Psoas muscle (tissue), 8 donors: ENCODE measurements at places on chromosomes 4 and X. TPM values are rescaled to one million over a fixed set of nuclear protein-coding genes. Genes with fewer than 3 reads are reported as not detected.

DNA sequence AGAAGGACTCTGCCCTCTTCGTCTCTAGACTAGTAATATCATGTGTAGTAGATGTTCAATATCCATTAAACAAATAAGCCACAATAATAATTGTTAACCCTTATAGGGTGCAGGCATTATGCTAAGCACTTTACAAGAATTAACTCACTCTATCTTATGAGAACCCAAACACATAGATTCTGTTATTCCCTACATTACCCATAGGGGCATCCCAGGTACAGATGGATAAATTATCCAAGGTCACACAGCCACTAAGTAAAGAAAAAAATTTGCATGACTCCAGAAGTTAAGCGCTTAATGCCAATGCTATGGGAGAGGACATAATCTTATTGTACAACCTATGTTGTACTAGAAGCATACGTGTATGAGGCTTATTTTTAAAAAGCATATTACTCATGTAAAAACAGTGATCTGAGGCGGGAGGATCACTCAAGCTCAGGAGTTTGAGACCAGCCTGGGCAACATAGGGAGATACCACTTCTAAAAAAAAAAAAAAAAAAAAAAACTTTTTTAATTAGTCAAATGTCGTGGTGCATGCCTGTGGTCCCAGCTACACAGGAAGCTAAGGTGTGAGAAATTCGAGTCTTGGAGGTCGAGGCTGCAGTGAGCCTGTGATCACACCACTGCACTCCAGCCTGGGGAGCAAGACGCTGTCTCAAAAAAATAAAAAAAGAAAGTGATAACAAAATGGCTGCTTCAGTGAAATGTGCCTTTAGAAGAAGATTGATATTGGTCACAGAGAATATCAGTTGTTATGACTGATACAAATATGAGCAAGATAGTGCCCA is 13.6 kb downstream of the LDB2 start:
- DNase-seq, result no peak

DNA sequence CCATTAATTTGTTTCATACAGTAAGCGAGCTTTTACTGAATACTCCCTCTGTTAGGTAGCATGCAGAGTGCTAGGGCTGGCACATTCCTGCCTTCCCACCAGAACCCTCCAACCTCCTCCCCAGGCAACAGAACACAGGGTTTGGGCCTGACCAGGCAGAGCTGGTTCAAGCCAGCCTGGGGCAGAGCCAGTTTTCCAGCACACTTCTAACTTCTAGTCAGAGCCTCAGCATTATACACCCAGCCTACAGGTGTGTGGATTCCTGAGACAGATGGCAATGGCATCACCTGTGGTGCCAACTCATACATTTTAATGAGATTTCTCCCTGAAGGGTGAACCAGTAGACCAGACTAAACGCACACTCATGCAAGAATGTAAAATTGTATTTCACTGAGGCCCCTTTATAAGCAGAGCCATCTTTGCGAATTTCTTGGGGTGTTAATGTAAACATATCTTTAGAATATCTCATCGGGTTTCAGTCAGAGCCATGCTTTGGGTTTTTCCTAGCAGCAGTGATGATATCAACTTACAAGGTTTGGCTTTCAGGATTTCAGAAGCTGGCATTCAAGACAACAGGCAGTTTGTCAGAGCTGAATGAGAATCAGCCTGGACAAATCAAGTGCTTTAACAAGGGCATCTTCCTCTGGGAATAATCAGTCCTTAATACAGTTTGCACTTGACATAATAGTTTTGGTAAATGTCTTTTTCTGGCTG is 92.0 kb downstream of the GATB start:
- DNase-seq, result no peak

DNA sequence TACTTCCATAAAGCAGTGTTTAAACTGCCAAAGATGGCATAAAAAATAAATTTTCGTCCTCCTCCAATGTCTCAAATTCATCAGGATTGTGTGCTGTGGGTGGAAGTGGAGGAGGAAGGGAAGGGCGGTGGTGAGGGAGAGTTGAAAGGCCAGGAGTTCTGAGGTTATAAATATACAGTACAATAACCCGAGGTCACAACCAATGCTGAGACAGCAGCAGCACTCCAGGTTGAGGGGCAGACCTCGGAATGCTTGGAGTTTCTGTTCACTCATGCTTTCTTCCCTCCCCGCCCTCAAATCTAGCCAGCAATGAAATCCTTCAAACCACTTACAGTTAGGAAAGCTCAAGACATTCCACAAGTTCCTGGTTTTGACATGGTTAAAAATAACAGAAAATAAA is 134.0 kb upstream of the SMAD1 start:
- no peak for DNase-seq

DNA sequence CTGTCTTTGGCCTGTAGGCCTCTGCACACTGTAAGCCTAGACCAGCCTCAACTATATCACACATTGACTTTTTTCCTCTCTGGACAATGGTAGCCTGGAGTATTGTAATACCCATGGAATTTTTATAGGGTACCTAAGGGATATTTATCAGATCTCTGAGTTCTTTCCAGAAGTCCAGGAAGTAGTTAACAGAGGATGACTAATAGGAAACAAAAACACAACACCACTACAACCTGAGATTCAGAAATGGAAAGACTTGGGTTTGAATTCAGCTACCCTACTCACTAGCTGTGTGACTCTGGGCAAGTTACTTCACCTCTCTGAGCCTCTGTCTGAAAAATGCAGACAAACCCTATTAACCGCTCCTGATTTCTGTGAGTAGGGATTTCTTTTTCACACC is 7.7 kb upstream of the STX18 start:
- DNase-seq, result no peak

DNA sequence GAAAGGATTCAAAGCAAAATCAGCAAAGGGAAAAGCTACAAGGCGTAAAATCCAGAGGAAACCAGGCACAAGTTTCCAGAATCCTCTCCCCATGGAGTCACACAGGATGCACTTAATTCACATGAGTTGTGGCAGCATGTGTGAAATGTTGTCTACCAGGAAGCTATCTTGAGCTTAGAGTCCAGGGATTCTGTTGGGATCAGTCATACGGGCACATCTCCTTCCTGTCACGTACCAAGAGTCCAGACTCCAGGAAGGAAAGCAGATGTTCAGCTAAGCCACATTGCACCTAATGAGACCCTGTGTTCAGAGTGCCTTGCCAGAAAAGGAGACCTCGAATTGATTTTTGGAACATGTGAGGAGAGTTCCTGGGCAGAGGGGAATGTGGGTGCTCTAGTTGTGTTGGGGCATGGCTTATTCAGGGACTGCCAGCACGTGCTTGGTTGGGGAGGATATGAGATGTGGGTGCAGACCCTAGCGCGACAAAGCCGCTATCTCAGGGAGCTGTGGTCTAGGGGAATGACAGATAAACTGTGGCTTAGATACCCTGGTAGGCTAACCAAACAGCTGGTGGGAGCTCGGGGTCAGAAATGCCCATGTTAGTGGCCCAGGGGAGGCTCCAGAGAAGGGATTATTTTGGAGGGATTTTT is 70.0 kb downstream of the EVC start:
- DNase-seq, result no peak

DNA sequence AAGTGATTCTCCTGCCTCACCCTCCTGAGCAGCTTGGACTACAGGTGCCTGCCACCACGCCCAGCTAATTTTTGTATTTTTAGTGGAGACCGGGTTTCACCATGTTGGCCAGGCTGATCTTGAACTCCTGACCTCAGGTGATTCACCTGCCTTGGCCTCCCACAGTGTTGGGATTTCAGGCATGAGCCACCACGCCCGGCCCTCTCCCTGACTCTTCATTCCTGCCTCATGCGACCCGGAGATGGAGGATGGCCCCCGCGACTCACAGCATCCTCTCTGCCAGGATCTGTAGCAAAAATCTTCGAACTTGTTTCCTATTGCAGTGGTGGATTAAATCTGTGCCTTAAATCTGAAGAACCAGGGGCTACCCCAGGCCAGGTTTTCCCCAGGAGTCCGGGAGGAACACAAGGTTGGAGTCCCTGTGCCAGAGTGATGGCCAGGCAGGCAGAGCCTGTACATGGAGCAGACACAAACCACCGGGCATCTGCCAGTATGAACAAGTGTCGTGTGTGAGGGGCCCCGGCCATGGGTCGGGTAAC is 11.5 kb downstream of the CPLX1 start:
- DNase-seq, result peak; percentile 22

DNA sequence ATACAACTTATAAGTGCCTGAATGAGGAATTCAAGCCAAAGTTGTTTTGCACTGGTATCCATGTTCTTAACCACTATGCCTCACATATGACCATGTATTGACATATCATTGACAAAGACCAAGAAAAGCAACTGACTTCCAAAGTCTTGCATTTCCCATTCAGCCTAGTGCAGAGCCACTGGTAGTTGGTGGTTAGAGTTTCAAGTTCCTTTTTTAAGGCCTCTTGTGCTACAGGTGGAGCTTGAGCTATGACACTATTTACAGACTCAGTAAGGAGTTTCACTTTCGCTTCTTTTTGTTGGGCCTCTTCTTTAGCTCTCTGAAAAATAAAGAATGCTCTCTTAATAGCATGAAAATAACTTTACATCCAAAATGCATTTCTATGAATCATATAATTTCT is 763.0 kb downstream of the DMD start:
- no peak for DNase-seq

DNA sequence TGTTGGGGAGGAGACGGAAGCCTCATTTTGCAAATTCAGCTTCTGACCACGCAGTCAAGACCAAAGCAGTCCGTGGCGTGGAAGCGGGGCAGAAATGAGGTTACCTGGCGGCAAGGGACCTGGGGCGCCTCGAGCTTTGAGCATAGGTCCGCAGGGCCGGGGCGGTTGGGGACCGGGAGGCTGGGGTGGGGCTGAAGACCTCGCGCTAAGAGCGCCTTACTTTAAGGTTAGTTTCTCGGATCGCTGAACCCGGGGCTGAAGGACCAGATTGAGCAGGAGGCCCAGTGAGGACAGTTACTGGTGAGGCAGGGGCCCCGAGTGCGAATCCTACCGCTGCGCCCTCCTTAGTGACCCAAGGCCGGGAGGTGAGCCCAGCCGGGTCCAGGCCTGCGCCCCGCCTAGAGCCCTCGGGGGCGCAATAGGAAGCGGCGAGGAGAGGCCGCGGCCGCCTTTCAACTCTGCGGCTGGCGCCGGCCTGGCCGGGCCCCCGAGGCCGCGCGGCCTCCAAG is 7.5 kb downstream of the MSX1 start:
- DNase-seq, result peak; percentile 41

Gene ADH1A
- polyA plus RNA-seq, result not detected

DNA sequence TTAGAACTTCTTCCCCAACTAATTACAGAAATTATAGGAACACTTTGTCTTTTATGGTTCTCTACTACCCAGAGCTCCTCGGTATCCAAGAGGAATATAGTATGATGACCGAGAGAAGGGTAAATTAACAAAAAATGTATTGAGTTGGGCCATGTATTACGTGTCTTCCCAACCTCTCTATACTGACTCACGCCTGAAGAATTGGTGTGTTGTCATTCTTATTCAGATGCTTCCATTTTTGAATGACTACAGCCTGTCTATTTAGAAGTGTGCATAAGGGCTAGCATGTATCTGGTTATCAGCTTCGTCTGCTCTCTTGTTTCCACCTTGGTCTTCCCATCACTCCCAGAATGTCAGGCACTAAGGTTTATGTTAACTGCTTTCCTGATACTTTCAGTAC is 24.5 kb upstream of the SCD5 start:
- DNase-seq, result no peak

DNA sequence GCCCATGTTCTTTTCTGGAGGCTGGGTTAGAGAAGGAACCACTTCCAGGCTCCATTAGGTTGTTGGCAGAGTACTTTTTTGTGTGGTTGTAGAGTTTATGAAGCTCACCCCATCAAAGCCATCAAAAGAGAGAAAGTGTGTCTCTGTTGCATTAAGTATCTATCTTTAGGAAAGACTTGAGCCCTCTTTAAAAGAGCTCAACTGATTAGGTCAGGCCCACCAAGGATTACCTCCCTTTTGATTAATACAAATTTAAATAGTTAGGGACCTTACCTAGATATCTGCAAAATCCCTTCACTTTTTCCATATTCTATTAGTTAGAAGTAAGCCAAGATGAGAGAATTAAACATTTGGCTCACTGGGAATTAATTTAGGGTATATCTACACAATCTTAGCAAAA is 460.4 kb downstream of the PPARGC1A start:
- no peak for DNase-seq

Gene CCNB3
- 0.11 TPM for polyA plus RNA-seq

- no peak for DNase-seq
Observed at GRCh38 chr4:16577177-16577576, 321.3 kb downstream of the LDB2 start.

Gene FREM3
- not detected for polyA plus RNA-seq

DNA sequence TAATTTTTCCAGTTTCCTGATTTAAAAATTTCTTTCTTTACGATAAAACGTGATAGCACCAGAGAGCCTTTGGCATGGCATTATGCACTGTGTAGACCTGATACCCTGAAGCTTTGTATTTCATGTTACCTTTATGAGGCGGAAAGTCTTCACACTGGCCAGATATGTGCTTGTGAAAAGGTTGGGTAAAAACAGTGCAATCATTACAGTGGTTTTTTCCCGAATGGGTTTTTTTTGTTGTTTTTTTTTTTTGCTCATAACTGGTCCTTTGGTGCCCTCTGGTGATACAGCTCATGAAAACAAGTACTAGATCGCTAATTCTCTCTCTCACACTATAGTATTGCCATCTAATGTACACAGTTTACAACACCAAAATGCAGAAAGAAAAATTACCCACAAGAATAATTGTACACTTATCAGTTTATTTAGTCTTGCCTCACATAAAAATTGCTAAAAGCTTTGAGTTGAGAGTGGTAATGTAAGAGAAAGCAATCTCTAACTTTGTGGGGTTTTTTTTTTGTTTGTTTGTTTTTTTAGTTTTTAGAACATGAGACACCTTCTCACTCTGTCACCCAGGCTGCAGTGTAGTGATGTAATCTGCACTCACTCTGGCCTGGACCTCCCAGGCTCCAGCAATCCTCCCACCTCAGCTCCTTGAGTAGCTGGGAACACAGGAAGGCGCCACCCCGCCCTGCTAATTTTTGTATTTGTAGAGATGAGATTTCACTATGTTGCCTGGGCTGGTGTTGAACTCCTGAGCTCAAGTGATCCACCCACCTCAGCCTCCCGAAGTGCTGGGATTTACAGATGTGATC is 21.3 kb downstream of the SPCS3 start:
- DNase-seq, result no peak

- no peak for DNase-seq
Observed at GRCh38 chr4:2937986-2938385, 25.2 kb downstream of the NOP14 start.

GRCh38 chr4:186104114-186104889 is at the start of gene FAM149A:
FAM149A (plus strand) TSS chr4:186104704.
- DNase-seq, result peak; percentile 53

DNA sequence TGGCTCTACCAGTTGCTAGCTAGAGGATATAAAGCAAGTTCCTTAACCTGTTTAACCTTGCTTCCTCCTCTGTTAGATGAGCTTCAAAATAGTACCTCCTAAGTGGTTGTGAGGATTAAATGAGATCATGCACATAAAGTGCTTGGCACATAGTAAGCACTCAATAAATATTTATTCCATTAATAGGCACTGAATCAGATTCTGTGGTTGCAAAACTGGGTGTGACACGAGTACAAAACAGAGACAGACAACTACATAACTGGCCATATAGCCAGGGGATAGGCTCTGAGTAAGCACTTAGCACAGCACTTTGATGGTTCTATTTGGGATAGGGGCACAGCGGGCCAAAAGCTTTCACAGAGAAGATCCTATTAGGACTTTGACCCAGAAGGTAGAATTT is 150.3 kb downstream of the RELL1 start:
- DNase-seq, result no peak
